Inflammatory macrophage treated with lipopolysaccharide for 4 hours (primary cell): ENCODE measurements at places on chromosomes 6 and 20.

GRCh38 chr6:21588481-21589351, 4.8 kb upstream of the SOX4 start:
- peak; percentile 76 for DNase-seq

GRCh38 chr6:140274548-140274947, 900.1 kb upstream of the CITED2 start:
- no peak for DNase-seq

- peak; percentile 66 for DNase-seq
These were observed 112.8 kb downstream of the HFE start for GRCh38 chr6:26199773-26200764.

- DNase-seq, result peak; percentile 46
These were observed 42.6 kb downstream of the TBC1D7 start for GRCh38 chr6:13285705-13286104.

DNA sequence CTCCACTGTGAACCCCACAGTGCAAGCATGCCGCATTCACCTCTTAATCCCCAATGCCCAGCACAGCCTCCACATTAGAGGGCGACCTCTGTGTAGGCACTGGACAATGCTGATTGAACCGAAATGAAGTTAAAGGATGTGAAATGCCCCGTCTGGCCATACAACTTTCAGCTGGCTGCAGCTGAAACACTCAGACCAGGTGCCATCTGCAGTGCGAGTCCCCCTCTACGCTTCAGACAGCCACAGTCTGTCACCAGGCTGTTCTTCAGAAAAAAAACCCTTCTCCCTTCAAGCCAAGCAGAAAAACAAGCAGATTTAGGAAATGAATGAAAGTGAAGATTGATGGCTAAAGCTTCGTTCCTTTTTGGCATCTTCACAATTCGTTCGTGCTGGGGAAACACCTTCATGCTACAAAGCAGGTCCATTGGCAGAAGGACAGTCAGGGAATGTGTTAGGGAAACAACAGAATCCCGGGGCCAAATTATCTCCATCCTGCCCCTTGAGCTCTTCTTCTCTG, 44.7 kb downstream of the TNFAIP3 start:
- no peak for DNase-seq

DNA sequence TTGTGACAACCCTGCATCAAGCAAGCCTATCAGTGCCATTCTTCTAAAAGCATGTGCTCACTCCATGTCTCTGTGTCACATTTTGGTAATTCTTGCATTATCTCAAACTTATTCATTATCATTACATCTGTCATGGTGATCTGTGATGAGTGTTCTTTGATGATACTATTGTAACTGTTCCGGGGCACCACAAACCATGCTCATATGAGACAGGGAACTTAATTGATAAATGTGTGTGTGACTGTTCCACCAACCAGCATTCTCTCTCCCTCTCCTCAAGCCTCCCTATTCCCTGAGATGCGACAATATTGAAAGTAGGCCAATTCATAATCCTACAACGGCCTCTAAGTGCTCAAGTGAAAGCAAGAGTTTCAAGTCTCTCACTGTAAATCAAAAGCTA, 4.0 kb downstream of the HUS1B start:
- DNase-seq, result no peak

- DNase-seq, result no peak
These were observed 130.1 kb upstream of the SLC2A12 start for GRCh38 chr6:134182528-134182927.

DNA sequence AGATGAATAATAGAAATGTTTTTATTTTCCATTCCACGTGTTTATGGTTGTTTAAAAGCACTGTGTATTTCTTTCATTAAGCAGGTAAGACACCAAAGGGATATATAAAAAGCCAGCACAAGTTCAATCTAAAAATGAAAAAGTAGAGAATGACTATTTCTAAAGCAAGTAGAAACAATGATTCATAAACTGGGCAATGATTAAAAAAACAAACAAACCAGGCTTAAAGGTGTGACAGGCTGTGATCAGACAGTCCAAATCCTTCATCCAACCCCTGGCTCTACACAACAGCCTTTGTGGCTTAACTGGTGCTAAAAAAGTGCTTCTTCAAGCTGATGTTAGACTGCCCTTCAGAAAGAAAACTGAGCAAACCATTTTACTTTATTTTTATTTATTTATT, 45.7 kb upstream of the TSHZ2 start:
- DNase-seq, result no peak

DNA sequence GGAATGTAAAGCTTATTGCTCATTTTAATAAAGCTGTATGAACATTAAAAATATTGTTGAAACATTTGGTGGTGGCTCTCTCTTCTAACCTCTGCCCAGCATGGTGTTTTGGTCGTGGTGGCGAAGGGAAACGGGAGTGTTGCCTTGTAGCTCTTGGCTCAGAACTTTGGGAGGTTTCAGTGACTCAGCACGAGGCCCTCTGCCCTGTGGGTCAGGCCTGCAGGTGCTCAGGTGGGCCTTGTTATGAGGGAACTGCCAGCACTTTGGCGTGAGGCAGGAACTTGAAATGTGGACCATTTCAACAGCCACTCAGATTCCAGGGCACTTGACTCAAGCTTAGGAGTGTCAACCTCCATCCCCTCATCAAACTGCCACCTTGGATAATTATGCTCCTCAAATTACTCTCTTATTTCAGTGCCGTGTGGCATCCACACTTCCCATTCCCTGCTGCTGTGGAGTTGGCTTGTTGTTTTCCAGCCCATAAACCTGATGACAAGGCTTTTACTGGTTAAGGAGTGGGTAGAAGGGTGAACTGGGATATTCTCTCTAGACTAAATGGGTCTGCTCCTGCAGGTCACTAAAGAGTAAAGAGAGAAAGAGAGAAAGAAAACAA, 36.3 kb downstream of the PRDM1 start:
- DNase-seq, result no peak
